Stimulated activated CD4-positive, alpha-beta T cell treated with anti-CD3 and anti-CD28 coated beads, Interleukin-4, amount 100 ng/mL, for 1 hour (primary cell): ENCODE measurements at places on chromosomes 5 and 9.

GRCh38 chr5:76504901-76505564 lies 101.9 kb downstream of the IQGAP2 start:
- DNase-seq = no peak

DNA sequence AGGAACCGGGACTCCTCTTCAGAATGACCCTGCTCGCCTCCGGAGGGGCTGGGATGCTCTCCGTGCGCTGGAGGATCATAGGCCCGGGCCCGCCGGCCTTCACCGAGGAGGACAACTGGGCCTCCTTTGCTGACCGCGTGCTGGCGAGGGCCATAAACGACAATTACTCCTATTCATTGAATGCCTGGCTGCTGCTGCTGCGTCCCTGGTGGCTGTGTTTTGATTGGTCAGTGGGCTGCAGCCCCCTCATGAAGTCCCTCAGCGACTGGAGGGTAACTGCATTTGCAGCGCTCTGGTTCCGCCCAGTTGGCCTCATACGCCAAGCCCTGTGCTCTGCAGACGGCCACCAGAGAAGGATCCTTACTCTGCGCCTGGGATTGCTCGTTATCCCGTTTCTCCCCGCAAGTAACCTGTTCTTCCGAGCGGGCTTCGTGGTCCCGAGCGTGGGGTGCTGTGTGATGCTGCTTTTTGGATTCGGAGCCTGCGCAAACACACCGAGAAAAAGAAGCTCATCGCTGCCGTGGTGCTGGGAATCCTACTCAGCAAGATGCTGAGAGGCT lies 16.6 kb downstream of the OR2V1 start:
- DNase-seq = no peak

GRCh38 chr9:135586601-135587109 lies 25.1 kb downstream of the PAEP start:
- no peak for DNase-seq

DNA sequence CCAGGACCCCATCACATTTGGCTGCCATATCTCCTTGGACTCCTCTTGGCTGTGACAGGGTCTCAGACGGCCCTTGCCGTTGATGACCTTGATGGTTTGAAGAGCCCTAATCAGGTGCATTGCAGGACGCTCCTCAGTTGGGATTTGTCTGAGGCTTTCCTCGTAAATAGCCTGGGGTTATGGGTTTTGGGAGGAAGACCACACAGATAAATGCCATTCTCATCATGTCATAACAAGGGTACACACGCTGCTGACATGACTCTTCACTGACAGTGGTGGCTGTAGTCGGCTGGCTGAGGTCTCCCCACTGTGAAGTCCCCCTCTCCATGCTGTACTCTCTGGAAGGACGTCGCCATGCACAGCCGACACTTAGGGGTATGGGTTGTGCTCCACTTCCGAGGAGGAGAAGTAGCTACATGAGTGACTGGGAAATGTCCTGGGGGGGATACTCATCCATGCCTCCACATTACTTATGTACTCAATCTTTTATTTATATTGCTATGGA lies 42.9 kb upstream of the SPTLC1 start:
- DNase-seq = no peak

DNA sequence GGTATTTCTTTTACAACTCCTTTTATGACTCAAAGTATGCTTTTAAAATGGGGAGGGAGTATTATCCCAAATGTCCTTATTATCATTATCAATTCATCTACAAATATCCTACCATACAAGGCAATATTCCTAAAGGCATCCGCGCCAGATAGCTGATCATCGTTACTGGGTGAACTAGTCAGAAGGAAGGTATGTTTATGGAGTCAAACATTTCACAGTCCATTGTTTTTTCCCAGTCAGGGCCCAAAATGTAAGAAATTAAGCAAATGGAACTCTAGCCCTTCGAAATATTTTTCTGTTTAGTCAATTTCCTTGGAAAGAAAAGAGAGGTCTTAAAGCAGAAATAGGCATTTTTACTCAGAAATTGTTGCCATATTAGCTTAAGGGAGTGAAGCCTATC lies 188.5 kb upstream of the CCNG1 start:
- DNase-seq = no peak

- DNase-seq = no peak
Measured at GRCh38 chr5:154977409-154977808, 36.1 kb upstream of the KIF4B start.

- DNase-seq = no peak
Measured at GRCh38 chr5:138180183-138180782, 1.4 kb downstream of the KIF20A start.

- no peak for DNase-seq
Measured at GRCh38 chr5:180046656-180047055, 24.9 kb downstream of the RNF130 start.

DNA sequence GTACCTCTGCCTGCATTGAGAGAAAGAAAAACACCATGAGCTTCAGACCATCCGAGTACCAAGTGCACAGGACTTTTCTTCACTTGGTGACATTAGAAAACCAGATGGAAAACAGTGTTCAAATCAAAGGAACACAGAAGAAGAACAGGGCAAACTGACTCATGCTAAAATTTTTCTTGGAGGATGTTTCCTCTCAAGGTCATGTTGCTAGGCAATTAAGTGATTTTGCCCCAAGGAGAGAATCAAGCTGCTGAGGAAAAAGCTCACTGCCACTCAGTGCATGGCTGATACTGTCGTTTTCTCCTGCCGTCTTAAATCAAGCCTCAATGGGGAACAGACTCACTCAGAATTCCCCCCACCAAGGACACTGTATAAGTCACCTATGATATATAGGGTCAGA lies 57.9 kb upstream of the SIMC1 start:
- no peak for DNase-seq

- no peak for DNase-seq
Measured at GRCh38 chr5:88145611-88146467, 122.8 kb downstream of the TMEM161B start.

- DNase-seq = no peak
Measured at GRCh38 chr5:6631441-6631840, 1.4 kb downstream of the NSUN2 start.

- DNase-seq = no peak
Measured at GRCh38 chr9:110148891-110149290, 59.1 kb downstream of the C9orf152 start.

DNA sequence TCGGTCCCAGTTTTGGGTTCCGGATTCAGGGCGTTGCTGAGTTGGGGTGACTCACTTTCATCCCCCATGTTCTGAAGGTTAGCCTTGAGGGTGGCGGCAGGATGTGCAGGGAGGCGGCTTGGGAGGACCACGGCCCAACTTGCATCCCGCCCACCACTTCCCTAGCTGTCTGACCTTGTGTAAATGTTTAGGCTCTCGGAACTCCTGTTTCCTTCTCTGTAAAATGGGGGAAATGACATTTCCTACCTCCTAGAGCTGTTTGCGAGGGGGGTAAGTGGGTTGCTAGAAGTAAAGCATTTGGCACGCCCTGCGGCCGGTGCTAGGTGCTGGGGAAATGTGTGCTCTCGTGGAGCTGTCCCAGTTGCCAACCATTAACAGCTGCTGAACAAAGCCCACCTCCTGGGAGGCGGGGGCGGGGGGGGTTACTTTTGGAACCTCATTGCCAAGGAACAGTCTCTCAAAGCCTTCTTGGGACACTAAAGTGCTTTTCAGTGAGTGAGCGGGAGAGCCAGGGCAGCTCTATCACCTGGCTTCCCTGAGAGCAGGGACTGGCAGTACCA lies 27.5 kb downstream of the PTGES2 start:
- DNase-seq = no peak

- DNase-seq = no peak
Measured at GRCh38 chr5:131786900-131787692, 9.7 kb downstream of the FNIP1 start.

- no peak for DNase-seq
Measured at GRCh38 chr5:35810601-35811000, 46.1 kb upstream of the IL7R start.

DNA sequence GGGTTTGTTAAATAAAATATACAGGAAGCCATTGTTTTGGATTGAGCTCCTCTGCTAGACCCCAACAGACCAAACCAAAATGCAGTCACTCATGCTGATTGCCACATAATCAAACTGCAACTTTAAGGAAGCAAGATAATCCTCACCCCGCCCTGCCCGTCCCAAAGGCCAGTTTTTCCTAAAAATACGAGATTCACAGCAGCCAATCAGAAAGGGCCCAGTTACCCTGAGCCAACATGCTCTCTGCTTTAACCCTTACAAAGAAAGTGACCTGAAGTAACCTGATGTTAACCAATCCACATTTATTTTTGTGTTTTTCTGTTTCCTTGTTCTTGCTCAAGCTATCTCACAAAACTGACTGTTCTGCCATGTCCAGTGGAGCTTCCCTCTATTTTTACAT lies 21.5 kb upstream of the RNF20 start:
- no peak for DNase-seq

DNA sequence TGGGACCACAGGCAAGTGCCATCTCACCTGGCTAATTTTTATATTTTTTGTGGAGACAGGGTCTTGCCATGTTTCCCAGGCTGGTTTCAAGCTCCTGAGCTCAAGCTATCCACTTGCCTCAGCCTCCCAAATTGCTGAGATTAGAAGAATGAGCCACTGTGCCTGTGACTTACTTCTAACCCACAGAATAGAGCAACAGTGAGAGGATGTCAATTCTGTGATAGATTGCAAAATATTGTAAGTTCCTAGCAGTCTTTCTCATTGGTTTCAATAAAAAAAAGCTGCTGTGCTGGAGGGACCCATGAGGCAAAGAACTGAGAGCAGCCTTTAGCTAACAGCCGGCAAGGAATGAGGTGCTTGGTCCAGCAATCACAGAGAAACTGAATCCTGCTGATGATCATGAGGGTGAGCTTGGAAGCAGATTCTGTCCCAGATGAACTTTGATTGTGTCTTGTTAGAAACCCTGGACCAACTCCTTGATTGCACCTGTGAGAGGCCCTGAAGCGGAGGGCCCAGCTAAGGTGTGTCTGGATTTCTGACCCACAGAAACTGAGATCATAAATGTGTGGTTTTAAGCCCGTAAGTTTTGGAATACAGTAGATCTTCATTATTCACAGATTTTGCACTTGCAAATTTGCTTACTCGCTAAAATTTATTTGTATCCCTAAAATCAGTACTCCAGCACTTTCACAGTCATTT lies 149.7 kb downstream of the GCNT1 start:
- no peak for DNase-seq

GRCh38 chr5:178530526-178530925 lies 59.7 kb downstream of the COL23A1 start:
- DNase-seq = no peak

- DNase-seq = no peak
Measured at GRCh38 chr5:1173485-1174070, 27.8 kb upstream of the SLC6A19 start.

DNA sequence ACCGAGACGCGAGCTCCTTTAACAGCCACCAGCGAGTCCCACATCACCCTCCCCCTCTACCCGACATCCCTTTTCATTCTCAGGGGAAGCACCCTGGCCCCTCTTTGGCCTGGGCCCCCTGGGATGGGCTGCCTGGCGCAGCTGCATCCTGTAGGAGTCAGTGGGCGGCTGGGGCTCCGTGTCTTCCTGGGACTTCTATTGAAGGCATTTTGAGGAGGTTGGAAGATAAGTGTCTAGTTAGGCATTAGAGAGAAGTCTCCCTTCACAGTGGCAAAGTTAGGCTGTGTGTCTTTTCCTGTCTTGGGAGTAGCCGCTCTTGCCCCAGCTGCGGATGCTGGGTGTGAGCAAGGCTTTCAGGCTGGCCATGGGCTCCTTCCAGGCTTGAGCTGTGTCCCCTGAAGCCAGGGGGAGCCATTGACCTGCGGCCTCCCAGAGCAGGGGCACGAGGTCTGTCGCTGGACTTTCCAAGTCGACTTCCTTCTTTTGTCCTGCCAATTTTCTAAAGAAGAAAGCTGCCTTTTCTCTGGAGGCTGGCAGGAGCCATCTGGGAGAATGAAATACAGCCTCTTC lies 18.6 kb upstream of the NKD2 start:
- no peak for DNase-seq

GRCh38 chr5:12003680-12004079 lies 99.4 kb upstream of the CTNND2 start:
- DNase-seq = no peak

- no peak for DNase-seq
Measured at GRCh38 chr5:37490120-37490810, 111.1 kb downstream of the WDR70 start.

- no peak for DNase-seq
Measured at GRCh38 chr5:145939540-145940065, 3.2 kb downstream of the SH3RF2 start.

DNA sequence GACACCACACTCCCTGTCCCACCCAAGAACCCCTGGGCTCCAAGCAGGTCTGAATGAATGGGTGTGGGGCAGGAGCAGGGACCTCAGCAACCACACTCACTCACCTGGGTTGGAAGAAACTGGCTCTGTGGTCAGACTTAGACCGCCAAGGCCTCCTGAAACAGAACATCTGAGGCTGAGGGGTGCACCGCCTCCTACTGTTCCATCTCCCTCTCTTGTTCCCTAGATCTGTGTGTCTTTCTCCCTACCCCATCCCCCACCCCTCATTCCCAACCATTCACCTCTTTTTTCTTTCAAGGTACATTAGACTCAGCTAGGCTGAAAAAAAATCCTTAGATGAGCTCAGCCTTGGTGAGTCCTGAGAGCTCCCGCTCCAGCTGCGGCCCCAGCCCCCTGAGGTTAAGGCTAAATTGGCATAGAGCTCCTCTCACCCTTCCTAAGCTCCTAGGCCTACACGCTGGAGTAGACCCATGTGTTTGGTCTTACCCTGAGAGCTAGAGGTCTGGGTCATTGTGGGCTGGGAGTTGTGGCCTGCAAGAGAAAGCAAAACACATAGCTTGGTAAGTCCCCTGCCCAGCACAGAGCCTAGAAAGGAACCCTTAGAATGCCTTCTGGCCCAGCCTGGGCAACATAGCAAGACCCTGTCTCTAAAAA lies 4.8 kb downstream of the ECSCR start:
- DNase-seq = no peak

GRCh38 chr5:173688703-173689102 lies 72.3 kb upstream of the BOD1 start:
- no peak for DNase-seq

DNA sequence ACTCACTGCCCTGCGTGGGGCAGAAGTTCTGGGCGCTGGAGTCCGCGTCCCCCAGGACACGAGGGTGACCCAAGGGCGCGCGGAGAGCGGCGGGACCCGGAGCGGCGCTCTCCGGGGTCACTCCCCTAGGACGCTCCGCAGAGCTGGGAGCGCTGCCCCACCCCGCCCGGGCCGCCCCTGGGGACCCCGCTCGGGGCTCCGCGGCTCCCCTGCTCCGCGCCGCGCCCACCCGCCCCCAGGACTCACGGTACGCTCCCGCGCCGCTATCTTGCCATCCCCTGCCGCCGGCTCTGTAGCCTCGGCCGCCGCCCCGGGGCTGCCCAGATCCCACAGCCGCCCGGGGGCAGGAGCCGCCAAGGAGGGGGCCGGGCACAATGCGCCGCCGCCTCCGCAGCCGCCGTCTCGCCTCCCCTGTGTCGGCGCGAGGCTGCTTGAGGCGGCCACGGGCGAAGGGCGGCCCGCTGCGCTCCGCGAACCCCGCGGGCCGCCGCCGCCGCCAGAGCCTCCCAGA lies 303 bp downstream of the LIFR start:
- no peak for DNase-seq

- no peak for DNase-seq
Measured at GRCh38 chr5:116970318-116970717, 395.7 kb upstream of the SEMA6A start.

GRCh38 chr9:115104908-115105307 lies 13.0 kb downstream of the TNC start:
- no peak for DNase-seq
